ENCODE measurements at places on chromosomes 2 and 18.

DNA sequence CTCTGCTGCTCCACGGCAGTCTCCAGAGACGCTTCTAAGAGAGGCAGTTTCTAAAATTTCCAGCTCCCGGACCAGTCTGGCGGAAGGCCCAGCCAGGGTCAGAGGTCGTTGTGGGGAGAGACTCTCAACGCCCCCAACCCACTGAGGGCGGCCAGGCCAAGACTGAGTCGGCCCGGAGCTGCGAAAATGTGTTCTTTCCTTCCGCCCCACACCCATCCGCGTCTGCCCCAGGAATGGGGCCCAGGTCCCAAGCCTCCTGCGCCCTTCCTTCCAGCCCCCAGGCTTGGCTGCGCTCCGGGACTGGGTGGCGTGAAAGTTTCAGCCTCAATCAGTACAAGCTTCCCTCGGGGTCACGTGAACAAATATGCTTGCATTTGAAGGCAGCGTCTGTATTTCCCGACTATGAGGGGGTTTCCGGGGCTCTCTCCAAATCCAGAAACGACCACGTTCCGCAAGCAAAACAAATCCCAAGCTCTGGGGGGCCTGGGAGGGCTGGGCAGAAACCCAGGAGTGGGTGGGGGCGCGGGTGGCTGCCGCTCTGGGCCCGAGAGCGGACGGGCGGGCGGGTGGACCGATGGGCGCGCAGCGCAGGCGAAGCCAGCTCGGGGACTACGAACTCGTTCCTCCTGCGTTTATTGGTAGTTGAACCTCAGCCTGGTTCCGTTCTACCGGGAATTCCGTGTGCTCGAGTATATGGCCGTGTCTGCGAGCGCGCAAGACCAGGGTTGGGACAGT lies 3.3 kb downstream of the HOXD3 start:
- DNase-seq = no peak

DNA sequence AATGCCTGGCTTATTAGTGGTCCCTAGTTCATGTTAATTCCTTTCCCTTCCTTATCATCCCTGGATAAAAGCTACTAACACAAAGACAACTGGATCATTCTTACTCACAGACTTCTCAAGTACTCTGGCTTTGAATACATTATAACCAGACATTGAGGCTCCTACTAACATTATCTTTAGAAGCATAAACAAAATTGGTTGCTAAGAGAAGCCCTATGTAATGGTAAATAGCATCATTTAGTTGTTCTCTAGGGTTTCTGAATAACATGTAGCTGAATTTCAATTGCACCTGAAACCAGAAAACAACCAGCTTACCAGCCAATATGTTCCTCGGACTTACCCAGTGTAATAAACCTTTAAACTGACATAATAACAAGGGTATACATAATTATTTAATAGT lies 114.1 kb upstream of the NCKAP5 start:
- no peak for DNase-seq

- DNase-seq = no peak
Observed at GRCh38 chr2:182545420-182546167, 118.8 kb upstream of the PDE1A start.

DNA sequence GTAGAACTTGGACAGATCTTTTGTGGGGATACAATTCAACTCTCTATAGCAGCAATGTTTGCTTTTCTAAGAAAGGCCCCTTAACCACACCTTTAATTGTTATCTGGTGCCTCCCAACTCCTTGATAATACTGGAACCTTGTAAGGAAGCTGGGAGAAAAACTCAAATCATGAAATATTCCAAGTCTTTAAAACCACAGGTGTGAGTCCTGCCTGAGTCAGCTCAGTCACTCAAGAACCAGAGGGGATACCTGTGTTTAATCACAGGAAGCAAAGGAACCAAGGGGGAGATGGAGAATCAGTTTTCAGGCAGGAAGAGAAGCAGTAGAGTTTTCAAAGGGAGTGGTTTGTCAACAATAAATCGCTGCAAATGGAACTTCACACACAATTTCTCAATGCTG lies 159.9 kb downstream of the LAMA3 start:
- DNase-seq = no peak

DNA sequence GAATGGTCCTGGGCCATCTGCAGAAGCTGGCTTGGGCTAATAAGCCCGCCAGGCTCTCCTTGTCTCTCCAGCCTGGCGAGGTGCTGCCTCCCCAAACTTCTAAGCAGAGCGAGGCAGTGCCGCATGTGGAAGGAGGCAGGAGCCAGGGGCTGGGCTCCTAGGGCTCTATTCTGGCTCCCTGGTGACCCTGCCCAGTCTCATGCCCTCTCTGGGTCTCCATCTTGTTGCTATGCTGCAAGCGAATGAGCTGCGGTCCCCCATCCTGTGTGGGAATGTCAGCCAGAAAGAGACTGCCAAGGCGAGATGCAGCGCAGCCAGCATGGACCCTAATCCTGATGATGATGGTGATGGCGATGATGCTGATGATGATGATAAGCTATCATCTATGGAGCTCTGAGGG lies 48.7 kb downstream of the TNS1 start:
- DNase-seq = no peak

DNA sequence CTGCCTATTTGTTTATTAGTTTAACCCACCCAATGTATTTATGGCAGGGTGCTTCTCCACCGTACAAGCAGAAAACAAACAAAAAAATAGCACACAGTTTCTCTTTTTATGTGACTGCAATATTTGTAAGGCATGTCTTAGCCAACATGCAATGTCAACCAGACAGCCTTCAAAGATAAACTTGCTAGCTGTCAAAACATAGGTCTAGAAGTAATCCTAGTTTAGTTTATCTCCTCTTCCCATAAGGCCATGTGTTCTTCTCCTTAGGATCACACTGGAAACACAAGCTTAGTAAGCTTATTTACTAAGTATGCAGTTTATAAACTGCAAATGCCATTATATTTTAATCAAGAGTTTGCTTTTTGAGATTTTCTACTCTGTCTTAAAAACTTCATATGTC lies 75.6 kb downstream of the LDAH start:
- no peak for DNase-seq

DNA sequence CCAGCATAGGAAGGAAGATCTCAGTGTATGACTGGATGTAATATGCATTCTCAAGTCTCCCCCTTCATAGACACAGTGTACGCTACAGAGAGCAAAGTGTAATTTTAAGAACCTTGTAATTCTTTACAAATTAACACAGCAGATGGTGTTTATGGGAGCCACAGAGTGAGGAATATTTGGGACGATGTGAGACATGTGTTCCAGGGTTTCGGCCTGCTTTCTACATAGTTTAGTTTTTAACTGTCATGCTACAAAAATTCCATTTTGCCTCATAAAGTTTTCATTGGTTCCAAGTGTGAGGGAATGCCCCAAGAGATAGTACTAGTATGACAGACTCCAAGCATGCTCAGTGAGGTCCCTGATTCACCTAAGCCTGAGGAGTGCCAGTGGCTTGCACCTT lies 76.2 kb upstream of the LRRTM1 start:
- DNase-seq = no peak

DNA sequence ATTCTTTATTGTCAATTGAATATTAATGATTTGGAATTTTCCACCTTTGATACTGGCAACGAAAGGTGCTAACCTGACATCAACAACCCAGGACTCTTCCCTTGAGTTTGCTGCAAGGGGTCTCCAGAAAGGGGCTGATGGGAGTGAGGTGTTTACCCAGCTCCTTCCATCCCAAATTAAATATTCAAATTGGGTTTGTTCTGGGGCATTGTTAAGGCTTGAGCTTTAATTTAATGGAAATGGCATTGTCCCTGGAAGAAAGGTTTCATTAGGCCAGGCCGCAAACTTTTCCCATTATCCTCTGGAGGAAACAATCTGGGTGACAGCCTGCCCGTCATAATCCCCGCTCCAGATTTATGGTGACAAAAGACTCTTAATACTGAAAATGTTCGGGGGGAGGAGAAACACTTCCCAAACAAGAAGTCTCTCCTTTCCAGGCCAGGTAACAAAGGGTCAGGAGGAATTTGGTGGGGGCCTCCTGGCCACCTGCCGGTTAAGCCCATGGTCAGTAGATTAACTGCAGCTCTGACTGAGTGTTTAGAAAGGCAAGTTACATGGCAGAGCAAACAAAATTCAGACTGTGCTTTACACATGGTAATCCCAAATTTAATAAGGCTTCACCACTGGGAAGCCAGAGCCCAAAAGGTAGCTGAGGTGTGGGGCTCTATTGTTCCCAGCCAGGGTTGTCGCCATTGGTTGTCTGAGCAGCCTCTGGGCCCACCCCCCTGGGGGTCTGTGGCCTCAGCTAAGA lies 151.4 kb upstream of the SIX3 start:
- no peak for DNase-seq

- no peak for DNase-seq
Observed at GRCh38 chr2:194383401-194383800, 1273.6 kb upstream of the SLC39A10 start.

DNA sequence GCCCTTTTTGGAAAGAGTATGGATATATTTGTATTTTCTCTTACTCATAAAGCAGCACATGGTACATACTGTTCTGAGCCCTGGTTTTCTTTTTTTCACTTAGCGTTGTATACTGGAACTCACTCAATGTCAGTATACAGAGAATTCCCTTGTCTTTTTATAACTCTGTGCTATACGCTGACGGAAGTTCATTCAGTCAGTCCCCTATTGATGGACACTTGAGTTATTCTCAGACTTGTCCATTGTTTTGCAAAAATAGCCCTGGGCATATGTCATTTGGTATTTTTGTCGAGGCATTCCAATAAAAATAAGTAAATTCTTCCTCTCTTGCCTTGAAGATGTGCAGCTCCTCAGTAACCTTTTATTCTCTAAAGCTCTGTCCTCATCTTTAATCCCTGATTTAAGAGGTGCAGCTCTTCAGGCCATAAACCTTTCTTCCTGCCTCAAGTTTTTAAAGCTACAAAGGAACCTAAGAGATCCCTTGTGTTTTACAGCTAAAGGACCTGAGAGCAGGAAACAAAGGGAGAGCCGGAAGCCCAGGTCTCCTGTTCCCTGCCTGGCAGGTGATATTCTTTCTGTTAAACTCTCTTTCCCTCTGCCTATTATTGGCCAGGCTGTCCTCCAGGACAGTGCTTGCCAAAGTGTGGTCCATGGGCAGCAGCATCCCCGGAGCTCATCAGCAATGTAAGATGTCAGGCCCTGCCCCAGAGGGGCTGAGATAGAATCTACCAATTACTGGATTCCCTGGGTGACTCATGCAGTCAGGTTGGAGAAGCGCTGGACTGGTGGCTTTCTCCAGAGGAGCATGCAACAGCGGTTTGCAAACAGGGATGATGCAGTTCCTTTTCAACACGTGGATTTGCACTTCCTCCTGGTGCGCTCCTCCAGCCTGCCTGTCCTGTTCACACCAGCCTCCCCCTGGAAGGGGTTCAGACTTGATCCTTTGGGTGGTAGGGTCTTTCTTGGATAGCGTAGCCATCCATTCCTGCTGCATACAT lies 158.0 kb downstream of the NEDD4L start:
- no peak for DNase-seq

- DNase-seq = no peak
Observed at GRCh38 chr2:168594778-168595177, 138.7 kb downstream of the CERS6 start.

DNA sequence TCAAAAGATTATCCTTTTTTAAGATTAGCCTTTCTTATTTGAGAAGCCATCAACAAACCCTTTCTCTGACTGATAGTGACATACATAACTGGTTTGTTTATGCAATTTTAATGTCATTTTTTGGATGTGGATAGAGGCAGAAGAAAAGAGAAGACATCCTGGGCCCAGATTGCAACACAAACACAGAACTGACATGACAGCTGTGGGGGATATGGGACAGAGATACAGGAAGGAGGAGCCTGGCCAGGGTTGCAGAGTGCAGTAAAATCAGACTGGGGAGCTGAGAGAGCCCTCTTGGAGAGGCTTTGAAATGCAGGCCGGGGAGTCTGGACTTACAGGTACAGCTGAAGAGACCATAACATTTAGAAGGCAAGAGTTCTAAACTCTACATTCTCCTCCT lies 65.1 kb downstream of the SIGLEC15 start:
- no peak for DNase-seq

- DNase-seq = no peak
Observed at GRCh38 chr18:62345909-62346308, 20.8 kb downstream of the TNFRSF11A start.

GRCh38 chr18:3391704-3392466 lies 58.1 kb upstream of the TGIF1 start:
- DNase-seq = no peak

DNA sequence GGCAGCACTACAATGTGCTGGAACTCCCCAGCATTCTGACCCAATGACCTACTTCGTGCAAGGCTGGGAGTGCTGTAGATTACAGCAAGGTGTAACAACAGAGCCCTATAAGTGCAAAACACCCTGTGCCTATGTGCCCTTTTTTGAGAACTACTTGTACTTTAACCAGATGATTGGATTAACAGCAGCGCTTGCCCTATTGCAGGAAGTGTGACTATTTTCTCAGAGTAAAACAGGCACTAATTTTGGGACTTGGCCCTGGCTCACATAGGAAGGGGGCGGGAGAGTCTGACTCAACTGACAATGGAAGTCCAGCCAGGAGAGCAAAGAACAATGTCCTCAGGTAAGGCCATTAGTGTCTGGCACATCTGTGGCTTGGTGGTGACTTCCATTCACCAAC lies 35.6 kb upstream of the RNF125 start:
- DNase-seq = no peak

DNA sequence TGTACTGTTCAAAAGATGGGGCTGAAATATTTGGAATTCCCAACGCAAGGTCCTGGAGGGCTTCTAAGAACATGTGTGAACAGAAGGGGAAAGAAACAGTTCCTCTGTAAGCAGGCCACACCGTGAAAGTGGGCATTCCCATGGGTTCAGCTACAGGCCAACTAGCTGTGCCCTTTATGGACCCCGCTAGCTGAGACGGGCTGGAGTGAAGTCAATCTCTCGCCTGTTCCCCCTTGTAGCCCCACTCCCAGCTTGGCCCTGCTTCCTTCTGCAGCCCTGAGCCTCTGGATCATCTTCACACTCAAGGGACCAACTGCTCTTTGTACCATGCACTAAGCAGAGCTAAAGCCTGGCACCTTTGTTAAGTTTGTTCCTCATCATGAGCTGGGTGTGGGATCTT lies 55.4 kb downstream of the POLR1A start:
- no peak for DNase-seq

- DNase-seq = no peak
Observed at GRCh38 chr2:147373800-147374422, 470.9 kb upstream of the ACVR2A start.

- DNase-seq = no peak
Observed at GRCh38 chr2:37550190-37550589, 121.3 kb downstream of the CDC42EP3 start.

DNA sequence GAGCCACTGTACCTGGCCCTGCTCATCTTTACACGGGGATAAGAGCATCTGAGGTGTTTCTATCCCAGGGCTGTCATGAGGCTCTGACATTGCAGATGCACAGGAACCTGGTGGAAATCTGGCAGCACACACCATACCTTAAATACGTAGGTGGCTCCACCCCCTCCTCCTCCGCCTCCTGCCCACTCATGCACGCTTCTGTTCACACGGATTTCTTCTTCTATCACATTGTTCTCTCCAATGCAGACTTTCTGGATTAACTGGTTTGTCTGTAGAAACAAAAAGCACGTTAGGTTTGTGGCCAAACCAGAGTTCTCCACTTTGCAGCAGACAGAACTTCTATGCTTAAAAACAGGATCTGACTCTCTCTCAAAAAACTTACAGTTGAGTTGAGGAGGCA lies 118.2 kb downstream of the CLIP4 start:
- DNase-seq = no peak
